ENCODE measurements at places on chromosomes 5 and 9.

DNA sequence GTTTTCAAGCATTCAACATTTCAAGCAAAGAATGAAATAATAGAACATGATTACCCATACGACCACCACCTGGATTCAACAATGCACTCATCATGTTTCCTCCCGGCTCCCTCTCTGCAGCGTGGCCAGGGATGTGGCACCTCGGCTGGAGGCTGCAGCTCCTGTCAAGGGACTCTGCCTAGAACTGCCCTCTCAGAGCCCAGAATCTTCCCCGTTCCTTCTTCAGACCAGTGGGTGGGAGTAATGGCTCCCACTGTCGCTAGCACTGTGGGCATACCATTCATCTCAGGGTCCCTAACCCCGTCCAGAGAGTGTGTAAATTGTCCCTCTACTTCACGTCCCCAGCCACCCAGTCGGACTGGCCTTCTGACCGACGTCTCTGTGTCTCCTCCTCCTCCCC, 118.6 kb upstream of the COL5A1 start:
- no peak for DNase-seq

- no peak for DNase-seq
These were observed 1889.4 kb upstream of the CDH9 start for GRCh38 chr5:28927559-28928326.

DNA sequence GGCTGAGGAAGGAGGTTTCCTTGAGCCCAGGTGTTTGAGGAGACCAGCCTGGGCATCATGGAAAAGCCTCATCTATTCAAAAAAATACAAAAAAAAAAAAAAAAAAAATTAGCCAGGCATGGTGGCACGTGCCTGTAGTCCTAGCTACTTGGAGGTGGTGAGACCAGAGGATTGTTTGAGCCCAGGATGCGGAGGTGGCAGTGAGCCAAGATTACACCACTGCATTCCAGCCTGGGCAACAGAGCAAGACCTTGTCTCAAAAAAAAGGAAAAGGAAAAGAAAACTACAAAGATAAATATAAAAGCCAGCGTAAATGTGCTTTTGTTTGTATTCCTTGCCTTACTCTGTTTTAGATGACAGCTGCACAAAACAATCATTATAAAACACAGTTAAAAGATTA, 2249.2 kb upstream of the C9orf72 start:
- DNase-seq, result no peak

DNA sequence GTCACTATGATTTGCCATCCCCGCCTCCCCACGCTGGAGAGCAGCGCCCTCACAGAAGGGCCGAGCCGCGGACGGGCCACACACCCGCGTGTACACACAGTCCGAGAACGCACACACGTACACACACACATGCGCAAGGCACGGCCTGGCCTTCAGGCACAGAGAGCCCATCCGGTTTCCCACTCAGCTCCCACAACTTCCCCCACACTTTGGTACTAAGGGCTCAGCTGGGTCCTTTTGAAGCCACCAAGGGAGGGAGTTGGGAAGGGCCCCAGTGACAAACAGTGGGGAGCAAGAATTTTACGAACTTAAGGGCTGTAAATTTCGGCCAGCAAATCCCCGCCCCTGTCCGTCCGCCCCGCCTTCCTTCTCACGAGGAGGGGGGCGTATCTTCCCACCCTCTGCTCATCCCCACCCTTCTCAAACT, 133.3 kb upstream of the HAND1 start:
- no peak for DNase-seq

DNA sequence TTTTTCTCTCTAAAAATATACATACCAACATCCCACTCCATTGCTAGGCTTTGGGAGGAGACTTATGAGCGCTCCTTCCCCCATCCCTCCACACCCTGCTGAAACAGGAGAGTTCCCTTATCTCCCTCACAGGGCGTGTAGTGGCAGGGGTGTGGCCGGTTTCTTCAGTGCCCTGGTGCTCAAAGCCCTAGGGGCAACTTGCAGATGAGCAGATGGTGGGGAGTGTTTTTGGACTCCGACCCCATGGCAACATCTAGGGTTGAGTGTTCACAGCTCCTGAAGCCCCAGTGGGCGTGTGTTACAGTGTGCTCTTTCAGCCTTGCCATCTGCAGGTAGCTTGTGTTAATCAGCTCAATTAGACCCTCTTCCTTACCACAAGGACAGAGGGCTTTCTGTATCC, 409.5 kb downstream of the MAT2B start:
- DNase-seq, result no peak

DNA sequence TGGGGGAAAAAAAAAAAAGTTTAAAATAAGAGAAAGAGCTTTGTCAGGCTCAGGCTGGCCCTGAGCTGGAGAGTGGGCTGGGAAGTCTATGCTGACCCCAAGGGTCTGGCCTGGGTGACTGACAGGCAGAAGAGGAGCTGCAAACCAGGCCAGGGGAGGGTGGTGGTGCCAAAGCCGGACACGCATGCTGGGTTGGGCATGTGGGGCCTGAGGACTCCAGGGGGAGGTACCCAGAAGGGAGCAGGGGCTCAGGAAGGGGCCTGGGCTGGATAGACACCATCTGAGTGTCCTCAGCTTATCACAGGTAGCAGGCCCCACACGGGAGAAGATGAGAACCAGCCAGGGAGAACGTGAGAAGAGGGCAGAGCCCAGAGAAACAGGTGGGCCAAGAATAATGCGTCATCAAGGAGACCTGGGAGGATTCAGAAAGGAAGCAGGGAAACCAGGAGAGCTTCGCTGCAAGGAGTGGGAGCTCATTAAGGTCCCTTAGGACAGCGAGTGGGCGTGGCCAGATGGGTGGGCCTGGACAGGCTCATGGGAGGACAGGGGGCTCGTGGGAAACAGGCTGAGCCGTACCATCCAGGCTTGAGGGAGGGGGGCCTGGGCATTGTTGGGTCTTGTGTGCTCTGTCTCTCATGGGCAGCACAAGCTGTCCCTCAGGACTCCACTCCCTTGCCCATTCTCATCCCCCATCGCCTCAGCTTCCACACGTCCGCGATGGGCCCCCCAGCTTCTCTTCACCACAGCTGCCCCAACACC, 16.0 kb downstream of the TMOD1 start:
- DNase-seq, result no peak

DNA sequence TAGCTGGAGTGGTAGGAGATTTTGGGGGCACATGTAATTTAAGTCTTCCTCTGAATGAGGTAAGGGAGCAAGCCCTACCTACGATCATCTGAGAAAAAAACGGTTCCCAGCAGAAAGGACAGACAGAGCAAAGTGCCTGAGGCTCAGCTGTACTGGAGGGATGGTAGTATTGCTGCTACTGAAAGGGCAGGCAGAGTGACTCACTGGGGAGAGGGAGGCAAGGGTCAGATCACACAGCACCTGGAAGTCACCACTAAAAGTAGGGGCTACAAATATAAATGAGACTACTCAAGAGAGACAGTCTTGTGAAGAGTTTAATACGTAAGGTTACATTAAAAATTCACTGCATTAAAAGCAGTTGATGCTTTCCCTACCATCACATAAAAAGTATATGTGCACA, 75.9 kb downstream of the NFIB start:
- DNase-seq, result no peak

- no peak for DNase-seq
These were observed 287.8 kb upstream of the ISL1 start for GRCh38 chr5:51095486-51095885.

DNA sequence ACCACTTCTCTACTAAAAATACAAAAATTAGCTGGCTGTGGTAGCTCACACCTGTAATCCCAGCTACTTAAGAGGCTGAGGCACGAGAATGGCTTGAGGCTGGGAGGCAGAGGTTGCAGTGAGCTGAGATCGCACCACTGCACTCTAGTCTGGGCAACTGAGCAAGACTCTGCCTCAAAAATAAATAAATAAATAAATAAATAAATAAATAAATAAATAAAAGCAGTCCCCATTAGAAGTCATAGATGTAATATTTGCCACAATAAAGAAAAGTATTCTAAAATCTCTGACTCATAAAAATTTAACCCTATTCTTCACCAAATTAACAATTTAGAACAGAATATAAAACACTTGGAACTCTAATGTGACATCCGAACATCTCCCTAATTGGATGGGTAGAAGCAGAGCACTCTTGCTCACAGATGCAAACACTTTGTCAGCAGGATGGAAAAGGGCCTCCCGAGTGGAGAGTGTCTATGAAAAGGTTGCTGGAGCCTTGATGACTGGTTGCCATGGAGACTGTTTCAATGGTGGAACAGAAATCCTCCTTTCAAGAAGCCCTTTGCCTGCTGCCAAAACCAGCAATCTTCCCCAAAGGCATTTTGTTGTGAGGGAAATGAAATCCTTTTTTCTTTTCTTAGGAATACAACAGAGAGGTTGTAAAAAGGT, 38.9 kb upstream of the TRAF1 start:
- DNase-seq, result no peak

- DNase-seq, result no peak
These were observed 330.2 kb downstream of the OSTF1 start for GRCh38 chr9:75418518-75418917.

GRCh38 chr9:129556491-129557191, 64.3 kb downstream of the C9orf50 start:
- DNase-seq, result no peak

GRCh38 chr9:127927201-127927987, 3.2 kb downstream of the PIP5KL1 start:
- peak; percentile 64 for DNase-seq

DNA sequence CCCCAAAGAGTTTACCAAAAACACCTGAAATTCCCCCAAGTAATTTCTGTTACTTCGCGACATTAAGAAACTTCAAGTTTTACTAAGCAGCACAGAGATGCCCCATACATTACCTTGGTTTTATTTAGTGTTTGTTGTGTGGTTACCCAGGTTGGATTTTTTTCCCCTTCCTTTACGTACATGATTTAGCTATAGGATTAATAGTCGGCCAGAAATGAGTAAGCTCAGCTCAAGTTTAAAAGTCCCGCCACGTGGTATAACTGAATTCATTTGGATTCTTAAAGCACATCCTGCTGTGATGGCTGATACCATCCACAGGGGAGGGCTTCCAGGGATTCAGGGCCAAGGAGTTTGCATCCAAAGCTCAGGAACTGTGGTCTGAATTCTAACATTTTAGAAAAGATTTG, 75.9 kb downstream of the DAP start:
- no peak for DNase-seq

- DNase-seq, result no peak
These were observed 194.0 kb downstream of the IRX2 start for GRCh38 chr5:2557435-2557834.

GRCh38 chr5:4989118-4989517, 151.0 kb upstream of the ADAMTS16 start:
- DNase-seq, result no peak

DNA sequence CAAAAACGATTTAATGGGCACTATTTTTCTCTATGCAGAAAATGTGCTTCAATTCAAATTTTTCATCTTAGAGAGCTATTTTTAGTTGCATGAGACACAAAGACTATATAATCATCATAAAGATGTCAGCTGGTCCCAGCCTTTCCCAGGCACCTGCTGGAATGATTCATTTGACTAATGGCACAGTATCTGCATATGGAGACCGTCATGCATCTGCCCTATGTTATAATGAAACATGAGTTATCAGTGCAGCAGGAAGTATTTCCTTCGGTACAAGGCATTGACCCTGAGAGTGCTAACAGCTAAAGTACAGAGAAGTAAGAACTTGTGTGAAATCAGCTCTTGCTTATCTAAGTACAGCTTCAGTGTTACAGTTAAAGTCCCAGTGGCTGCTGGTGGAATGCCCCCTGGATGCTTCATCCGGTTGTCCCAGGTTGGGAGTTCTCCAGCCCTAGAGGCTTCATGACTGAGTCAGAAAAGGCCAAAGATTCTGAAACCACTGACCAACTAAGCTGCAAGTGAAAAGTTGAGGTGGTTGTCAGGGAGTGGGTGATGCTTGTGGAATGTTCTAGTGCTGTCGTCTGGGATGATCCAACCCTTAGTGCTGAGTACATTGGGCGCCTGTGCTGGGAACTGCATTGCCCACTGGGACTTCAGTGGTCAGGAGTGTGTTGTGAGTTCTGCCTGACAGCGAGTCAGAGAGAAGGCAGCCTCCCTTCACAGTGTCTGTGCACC, 57.2 kb downstream of the MTRR start:
- no peak for DNase-seq

GRCh38 chr5:53038196-53038847, 49.2 kb downstream of the ITGA2 start:
- DNase-seq, result no peak

DNA sequence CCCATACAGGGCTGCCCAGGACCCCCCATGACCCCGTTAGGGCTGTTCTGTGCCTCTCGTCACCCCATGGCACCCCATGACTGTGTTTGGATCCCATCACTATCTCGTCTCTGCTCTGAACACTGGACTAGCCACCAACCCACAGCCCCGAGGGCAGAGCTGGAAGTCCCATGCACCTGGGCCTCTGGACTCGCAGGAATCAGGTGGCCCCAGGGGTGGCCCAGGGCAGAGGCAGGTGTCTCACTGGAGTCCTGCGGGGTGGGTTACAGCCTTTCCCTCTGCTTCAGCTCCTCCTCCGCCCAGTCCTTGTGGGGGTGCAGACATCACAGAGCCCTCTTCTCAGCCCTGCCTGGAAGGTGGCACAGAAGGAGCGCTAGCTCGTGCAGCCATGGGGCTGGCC, 79.7 kb downstream of the COL5A1 start:
- DNase-seq, result no peak

GRCh38 chr5:98275980-98276379, 497.5 kb upstream of the RGMB start:
- no peak for DNase-seq

DNA sequence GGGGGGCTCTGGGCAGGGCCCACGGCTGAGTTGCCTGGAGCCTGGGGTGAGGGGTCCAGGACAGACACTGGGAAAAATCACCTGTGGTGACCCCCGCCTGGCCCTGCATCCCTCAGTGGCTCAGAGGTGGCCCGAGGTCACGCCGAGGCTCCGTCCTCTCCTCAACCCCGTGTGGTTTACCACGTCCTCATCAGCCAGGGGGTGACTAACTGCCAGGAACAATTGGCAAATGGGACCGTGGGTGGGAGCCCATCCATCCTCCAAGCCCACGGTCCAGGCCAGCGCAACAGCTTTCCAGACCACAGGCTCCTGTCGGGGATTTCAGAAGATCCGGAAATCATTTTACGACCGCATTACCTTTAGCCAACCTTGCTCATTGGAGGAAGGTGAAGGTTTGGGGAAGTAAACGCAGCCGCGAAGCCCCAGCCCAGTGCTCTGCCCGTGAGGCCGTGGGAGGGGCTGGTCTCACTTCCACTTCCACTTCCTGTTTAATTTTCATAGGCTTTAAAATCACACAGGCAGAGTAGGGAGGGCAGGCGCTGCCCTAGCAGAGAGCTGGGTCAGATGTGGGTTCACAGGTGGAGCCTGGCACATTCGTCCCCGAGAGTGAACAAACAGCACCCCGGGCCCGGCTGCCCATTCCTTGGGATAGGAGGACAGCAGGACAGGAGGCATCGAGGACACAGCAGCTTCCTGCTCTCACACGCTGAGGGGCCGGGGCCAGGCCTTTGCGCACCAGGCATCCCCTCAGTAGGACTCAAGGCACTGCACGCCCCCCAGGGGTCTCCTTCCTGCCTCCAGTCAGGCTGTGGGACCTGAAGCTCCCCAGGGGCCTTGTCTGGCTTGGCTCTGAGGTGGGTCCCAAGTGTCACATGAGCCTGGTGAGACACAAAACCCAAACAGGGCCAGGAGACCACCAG, 19.8 kb upstream of the SLC9A3 start:
- DNase-seq, result peak; percentile 32

- no peak for DNase-seq
These were observed 24.7 kb downstream of the XPA start for GRCh38 chr9:97672403-97672802.

Measured in stimulated activated CD4-positive, alpha-beta T cell treated with anti-CD3 and anti-CD28 coated beads, Interleukin-15, amount 100 ng/mL, for 1 hour (primary cell).